Tibial artery (tissue), 4 donors: ENCODE measurements at places on chromosomes 5 and 9.
A peak's percentile ranks its signal among the peaks of the same experiment; 100 is the strongest.

DNA sequence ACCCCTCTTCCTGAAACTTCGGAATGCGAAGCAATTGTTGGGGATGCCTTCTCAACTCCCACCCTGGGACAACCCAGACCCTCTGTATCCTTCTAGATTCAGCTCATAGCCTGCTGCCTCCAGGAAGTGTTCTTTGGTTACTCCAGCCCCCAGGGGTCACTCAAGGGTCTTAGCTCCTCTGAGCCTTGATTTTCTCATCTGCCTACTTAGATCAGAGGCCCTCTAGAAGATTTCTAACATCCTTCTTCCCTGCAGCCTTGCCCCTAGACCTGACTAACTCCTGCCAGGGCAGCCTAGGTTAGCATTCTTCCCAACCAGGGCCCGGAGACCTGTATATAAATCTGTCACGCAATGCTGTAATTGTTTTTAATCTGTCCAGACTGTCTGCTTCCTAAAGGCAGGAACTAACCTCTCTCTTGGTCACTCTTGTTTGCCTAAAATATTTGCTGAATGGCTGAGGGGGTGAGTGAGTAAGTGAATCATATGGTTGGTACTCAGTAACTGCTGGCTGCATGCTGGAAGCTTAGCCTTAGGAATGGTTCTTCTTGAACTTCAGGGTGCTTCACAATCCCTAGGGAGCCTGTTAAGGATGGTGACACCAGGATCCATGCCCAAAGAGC, 8.2 kb downstream of the GALNT10 start:
- H3K36me3 ChIP-seq: no peaks in the 10 kb centered on the region
- no peak for DNase-seq

DNA sequence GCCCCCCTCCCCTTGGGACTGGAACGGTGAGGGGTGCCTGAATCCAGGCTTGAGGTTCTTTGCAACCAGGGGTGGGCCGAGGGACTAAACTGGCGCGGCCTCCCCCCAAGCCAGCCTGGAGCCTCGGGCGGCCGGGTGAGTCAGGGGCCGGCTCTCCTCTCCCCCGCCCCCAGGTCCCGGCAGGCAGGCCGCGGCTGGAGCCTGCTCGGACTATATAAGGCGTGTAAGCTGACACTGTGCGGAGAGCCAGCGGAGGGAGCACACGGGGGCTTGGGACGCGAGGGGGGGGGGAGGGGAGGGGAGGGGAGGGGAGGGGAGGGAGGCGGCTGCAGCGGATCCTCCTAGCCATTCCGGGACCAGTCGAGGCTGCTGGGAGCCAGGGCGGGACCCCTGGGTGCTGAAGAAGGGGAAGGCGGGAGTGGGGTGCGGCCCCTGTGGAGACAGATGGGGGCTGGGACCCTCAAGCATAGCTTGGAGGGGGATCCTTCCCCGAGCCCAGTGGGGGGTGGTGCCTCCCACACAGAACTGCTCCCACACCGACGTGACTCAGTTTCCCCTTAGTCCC, 595 bp downstream of the PDLIM7 start:
- peak overlapping the region; percentile 100 for H3K27ac ChIP-seq
- H3K4me3 ChIP-seq: peak overlapping the region; percentile 100
- H3K36me3 ChIP-seq: peaks cover 13% of the 10 kb centered on the region
- H3K27me3 ChIP-seq: no peaks in the 10 kb centered on the region

DNA sequence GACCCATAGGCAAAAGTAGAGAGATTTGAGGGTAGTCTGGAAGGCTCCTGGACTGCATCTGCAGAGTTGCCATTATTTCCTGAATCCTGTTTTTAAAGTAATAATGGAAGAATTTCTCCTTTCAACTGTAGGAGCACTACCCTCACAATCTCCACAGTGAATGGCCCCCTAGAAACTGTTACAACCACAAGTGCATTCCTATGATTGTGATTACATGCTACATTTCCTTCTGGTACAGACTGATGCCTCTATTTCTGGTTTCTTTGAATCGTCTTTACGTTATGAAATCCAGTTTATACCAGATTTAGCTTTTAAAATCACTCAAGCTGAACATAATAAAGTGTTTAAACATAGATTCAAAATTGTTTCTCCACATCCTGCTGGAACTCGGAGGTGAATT, 49.4 kb downstream of the FRMPD1 start:
- no peaks in the 10 kb centered on the region for H3K4me1 ChIP-seq
- DNase-seq: no peak
- H3K27ac ChIP-seq: no peak overlapping the region
- no peaks in the 10 kb centered on the region for H3K27me3 ChIP-seq
- H3K4me3 ChIP-seq: no peak overlapping the region
- H3K36me3 ChIP-seq: no peaks in the 10 kb centered on the region

DNA sequence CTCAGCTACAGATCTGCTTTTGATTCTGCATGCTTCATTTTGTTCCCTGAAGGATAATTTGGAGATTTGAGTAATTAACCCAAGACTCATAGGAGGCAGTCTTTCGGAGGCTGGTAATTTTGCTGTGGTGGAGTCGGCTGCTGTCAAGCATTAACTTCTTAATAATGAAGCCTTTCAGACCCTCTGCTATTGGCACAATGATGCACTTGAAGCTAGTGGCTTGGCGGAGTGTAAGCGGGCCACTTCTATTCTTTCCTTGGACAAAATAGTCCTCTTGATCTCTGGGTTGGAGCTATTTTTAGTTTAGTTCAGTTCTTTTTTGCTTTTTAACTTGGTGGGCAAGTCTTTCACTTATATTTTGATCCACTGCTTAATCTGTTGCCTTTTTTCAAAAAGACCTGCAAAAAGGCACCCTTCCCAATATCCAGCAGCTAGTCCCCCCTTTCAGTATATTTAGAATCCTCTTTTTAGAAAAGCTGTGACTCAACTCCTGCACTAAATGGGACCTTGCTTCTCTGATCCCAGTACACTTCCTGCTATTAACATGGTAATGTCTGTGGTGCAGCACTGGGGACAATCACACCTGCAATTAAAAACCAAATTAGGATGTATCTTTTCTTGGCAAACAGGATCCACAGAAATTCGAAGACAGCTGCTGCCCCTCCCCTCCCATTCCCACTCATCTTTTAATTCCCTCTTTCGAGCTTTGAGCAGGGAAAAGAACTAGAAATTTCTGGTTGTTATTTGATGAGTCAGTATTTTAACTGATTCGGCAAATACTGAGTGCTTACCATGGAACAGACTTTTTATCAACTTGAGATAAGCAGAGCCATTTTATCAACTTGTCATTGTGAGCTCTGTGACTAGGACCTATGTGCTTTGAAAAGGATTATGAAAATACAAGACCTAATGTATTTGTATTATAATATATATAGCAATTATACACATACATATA, 169.4 kb upstream of the ANKRD55 start:
- no peaks in the 10 kb centered on the region for H3K36me3 ChIP-seq
- H3K27ac ChIP-seq: no peak overlapping the region
- H3K4me1 ChIP-seq: peaks cover 8% of the 10 kb centered on the region
- H3K27me3 ChIP-seq: no peaks in the 10 kb centered on the region
- no peak for DNase-seq
- H3K4me3 ChIP-seq: no peak overlapping the region

DNA sequence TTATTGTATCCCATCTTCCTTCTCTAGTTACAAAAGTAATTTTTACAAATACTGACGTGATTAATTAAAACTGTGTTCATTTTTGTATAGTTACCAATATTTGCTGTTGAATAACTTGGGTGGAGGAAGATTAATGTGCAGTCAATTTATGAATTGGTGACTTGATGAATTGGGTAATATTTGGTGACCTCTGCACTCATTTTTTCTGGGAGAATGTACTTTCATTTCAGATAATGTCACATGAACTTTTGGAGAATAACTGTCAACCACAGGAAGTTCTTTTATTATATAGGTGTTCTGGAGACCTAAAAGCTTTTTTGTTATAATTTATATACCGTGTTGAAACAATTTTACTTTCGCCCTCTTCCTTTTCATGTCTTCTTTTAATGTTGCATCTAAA, 26.4 kb upstream of the FKTN start:
- DNase-seq: no peak
- no peak overlapping the region for H3K27ac ChIP-seq

DNA sequence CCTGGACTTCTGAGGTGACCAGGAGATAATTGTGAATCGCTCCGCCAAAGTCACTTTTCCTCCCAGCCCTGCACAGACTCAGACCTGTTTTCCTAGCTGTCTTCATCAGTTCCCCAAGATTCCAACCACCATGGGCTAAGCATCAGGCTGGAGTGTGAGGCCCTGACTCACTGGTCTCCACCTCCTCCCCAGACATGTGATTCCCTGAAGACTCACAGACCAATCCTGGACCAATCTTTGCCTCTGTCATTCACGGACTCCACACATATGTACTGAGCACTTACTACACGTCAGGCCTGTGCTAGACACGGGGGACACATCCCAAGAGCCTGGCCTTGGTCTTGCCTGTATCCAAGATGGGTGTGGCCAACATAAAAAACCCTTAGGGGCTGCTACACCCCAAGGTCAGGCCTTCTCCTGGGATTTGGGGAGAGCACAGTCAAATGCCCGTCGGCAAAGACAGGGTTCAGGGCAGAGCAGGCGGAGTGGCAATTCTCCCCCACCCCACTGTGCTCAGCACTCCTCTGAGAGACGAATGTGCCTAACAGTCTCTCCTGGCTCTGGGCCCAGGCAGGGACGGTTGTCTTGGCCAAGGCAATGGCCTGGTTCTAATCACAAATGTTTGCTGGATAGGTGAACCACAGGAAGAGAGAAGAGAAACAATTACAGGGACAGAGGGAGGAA, 11.9 kb downstream of the EEIG1 start:
- H3K27ac ChIP-seq: peak overlapping the region; percentile 94
- peaks cover 18% of the 10 kb centered on the region for H3K4me1 ChIP-seq
- no peaks in the 10 kb centered on the region for H3K36me3 ChIP-seq
- no peak overlapping the region for H3K4me3 ChIP-seq
- DNase-seq: peak; percentile 81
- H3K27me3 ChIP-seq: no peaks in the 10 kb centered on the region

DNA sequence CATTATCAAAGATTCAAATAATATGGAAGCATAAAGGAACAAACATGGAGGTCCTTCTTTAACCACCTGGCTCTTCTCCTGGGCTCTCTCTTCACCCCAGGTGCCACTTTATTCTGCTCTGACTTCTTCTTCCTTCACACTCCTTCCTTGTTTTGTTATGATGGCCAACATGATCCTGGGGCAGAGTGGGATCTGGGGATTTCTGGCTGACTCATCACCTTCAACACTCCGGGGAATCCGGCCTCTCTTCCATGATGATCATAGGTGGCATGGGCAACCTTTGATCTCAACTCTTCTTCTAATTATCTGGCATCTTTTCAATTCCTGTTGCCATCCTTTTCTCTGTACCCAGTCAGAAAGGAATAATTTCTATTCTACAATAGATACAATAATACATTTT, 62.1 kb upstream of the TRPC7 start:
- DNase-seq: no peak
- H3K27ac ChIP-seq: no peak overlapping the region
- no peaks in the 10 kb centered on the region for H3K36me3 ChIP-seq
- no peaks in the 10 kb centered on the region for H3K4me1 ChIP-seq

DNA sequence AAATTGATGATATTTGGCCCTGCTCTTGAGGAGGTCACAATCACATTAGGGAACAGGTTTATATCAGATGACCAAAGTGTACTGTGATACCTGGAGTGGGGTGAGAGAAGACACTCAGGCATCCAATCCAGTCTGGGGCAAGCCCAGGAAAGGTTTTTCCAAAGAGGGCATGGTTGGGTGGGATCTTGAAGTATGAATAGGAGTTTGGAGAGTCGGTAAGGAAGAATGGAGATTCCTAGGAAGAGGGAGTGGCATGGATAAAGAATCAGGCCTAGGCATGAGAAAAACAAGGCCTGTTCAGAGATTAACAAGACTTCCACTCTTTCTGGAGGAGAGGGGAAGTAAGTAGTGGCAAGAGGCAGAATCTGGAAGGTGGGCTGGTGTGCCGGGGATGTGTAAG, 91.1 kb downstream of the MVB12B start:
- no peak overlapping the region for H3K27ac ChIP-seq
- H3K36me3 ChIP-seq: peaks cover 12% of the 10 kb centered on the region
- no peak overlapping the region for H3K4me3 ChIP-seq
- no peaks in the 10 kb centered on the region for H3K27me3 ChIP-seq
- H3K4me1 ChIP-seq: no peaks in the 10 kb centered on the region
- DNase-seq: no peak

DNA sequence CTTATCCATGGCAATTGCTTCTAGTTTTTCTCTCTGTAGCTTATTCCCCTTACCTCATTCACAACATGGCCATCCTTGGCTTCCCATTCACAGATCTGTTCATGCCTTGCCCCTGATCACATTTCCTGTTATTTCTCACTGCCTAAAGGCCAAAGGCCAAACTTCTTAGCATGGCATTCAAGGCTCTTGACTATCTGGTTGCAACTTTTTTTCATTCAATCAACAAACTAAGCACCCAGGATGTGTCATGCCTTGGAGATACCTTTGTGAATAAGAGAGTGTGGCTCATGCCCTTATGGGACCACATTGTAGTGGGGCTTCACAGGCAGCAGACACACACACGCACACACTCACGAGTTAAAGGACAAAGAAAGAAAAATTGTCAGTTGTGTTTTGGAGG, 27.6 kb downstream of the FGF1 start:
- no peak overlapping the region for H3K4me3 ChIP-seq
- H3K36me3 ChIP-seq: no peaks in the 10 kb centered on the region
- no peaks in the 10 kb centered on the region for H3K27me3 ChIP-seq
- H3K27ac ChIP-seq: no peak overlapping the region
- DNase-seq: no peak

DNA sequence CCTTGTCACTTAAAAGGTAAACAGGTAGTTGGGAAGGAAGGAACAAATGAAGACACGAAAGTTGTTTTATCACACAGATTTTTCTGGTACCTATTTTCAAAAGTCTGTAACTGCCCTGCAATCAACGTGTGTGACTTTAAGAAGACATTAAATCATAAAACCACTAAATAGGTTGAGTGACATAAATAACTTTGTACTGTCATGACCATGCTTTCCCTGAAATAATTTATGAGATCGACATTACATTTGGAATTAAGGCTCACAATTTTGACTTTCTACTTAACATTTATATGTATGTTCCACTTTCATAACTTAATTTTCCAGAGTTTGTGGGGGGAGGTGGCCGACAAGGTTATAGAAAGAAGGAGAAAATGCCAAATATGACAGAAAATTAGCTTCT, 181.1 kb downstream of the MLLT3 start:
- no peaks in the 10 kb centered on the region for H3K36me3 ChIP-seq
- H3K4me1 ChIP-seq: no peaks in the 10 kb centered on the region

- H3K4me3 ChIP-seq: no peak overlapping the region
- no peaks in the 10 kb centered on the region for H3K4me1 ChIP-seq
- no peaks in the 10 kb centered on the region for H3K36me3 ChIP-seq
- no peak for DNase-seq
These were observed 308.1 kb downstream of the ARHGAP26 start for GRCh38 chr5:143078313-143078712.

- no peak overlapping the region for H3K27ac ChIP-seq
- H3K4me1 ChIP-seq: no peaks in the 10 kb centered on the region
- no peaks in the 10 kb centered on the region for H3K36me3 ChIP-seq
- DNase-seq: no peak
These were observed 24.3 kb upstream of the FAT2 start for GRCh38 chr5:151615431-151615830.

GRCh38 chr9:85876628-85877027, 64.3 kb upstream of the NAA35 start:
- H3K36me3 ChIP-seq: peaks cover 5% of the 10 kb centered on the region
- H3K27ac ChIP-seq: no peak overlapping the region
- no peak overlapping the region for H3K4me3 ChIP-seq

GRCh38 chr5:64273276-64273675, 107.6 kb downstream of the RNF180 start:
- no peaks in the 10 kb centered on the region for H3K27me3 ChIP-seq
- no peak overlapping the region for H3K4me3 ChIP-seq
- H3K4me1 ChIP-seq: peaks cover 23% of the 10 kb centered on the region
- no peak overlapping the region for H3K27ac ChIP-seq

- no peaks in the 10 kb centered on the region for H3K27me3 ChIP-seq
- no peak overlapping the region for H3K4me3 ChIP-seq
These were observed 768.1 kb upstream of the GRAMD2B start for GRCh38 chr5:125655156-125655555.
